ENCODE measurements at places on chromosomes 2 and 18. TPM values are rescaled to one million over a fixed set of nuclear protein-coding genes. Genes with fewer than 3 reads are reported as not detected.

DNA sequence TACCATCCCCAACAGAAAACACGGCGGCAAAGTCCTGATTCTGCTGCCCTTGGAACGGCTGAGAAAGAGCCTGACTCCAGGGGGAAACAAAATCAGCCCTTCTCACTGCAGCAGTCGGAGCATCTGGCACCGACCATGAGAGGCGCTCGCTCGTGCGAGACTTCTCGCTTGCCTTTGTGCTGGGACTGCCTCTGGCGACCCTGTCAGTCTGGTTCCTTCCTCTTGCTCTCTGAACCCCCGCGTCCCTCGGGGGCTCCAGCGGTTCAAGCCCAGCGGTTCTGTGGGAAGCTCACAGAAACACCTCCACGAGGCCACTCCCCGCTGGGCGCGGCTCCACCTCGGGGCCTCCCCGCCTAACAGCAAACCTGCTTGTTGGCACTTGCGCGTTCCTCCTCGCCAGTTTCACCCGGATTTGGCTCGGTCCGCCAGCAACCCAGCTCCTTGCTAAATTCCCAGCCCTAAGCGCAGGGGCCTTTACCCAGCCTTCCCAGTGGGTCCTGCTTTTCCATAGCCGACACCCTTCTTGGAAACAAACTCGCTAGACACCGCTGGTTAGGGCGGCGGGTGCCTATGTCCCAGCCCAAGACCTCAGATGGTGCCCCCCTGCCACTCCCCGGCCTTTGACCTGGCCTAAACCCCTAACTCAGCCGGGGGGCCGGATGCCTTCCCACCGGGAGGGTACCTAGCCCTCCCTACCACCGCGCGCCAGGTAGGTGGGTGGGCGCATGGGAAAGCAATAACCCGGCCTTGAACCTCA lies 2.2 kb downstream of the RND3 start:
- no peak overlapping the region for H3K4me3 ChIP-seq
- no peaks in the 10 kb centered on the region for H3K36me3 ChIP-seq
- H3K27me3 ChIP-seq, result peaks cover 29% of the 10 kb centered on the region
- peaks cover 8% of the 10 kb centered on the region for H3K4me1 ChIP-seq
- no peak for DNase-seq
- no peak overlapping the region for H3K27ac ChIP-seq

The CCT4 gene
- polyA plus RNA-seq, result 153 TPM

GRCh38 chr2:144914113-144914512 lies 394.2 kb upstream of the ZEB2 start:
- H3K36me3 ChIP-seq, result no peaks in the 10 kb centered on the region
- no peak overlapping the region for H3K4me3 ChIP-seq
- no peak overlapping the region for H3K27ac ChIP-seq
- H3K27me3 ChIP-seq, result no peaks in the 10 kb centered on the region
- no peak for DNase-seq

DNA sequence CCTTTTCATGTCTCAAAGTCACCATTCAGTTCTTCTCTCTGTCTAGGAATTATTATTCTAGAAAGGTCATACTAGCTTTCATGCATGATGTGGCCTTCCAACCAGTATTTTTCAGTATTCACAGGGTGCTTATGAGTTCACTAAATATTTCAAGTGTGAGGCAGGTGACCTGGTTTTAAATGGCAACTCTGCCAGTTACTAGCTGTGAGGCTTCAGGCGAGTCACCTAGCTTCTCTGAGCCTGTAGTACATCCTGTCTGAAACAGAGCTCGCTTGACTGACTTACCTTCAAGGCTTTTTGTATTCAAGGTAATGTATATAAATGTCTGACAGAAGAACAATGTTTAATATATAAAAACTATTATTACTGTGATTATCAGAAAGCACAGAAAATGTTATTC lies 19.4 kb upstream of the ACVR1 start:
- H3K27ac ChIP-seq, result no peak overlapping the region
- H3K27me3 ChIP-seq, result no peaks in the 10 kb centered on the region
- H3K4me3 ChIP-seq, result no peak overlapping the region
- H3K36me3 ChIP-seq, result no peaks in the 10 kb centered on the region

DNA sequence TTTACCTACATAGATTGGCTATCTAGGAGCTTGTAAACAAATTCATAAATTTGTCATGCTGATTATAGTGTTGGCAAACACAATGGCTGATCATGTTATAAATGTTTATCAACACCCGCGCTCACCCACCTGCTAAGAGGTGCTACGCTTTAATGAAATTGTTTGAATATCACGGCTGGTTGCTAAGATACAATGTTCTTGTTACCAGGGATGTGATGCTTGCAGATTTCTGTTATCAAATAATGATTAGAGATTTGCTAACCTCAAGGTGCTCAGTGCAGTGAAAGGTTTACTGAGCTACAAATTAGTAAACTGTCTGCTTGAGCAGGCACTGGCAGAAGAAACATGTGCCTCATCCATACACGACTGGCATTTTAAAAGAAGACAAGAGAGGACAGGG lies 160.0 kb upstream of the ZEB2 start:
- no peak overlapping the region for H3K4me3 ChIP-seq
- H3K27me3 ChIP-seq, result no peaks in the 10 kb centered on the region
- no peaks in the 10 kb centered on the region for H3K36me3 ChIP-seq
- no peaks in the 10 kb centered on the region for H3K4me1 ChIP-seq

The RAD51AP2 gene
- not detected for polyA plus RNA-seq

DNA sequence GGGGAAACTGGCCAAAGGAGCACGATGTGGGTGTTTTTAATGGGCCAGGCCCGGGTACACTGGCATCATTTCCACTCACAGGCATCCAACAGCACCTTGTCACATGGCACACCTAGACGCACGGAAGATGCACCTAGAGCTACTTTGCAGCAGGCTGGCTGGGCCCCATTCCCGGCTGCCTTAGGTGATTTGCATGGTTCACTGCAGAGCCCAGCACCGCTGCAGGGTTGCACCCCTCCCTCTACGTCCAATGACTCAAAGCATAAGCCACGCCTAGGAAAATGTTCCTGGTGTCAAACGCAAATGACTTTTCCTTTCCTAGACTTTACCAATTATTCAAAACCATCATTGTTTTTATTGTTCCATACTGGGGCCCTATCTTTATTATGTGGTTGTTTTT lies 222.9 kb downstream of the EIPR1 start:
- H3K4me3 ChIP-seq, result no peak overlapping the region
- H3K27me3 ChIP-seq, result no peaks in the 10 kb centered on the region

GRCh38 chr2:115606350-115606749 lies 1163.9 kb downstream of the DPP10 start:
- no peak overlapping the region for H3K4me3 ChIP-seq
- H3K4me1 ChIP-seq, result no peaks in the 10 kb centered on the region
- no peaks in the 10 kb centered on the region for H3K27me3 ChIP-seq
- no peak for DNase-seq
- H3K36me3 ChIP-seq, result no peaks in the 10 kb centered on the region

The XDH gene
- polyA plus RNA-seq, result not detected

The GALNT13 gene
- polyA plus RNA-seq, result not detected

DNA sequence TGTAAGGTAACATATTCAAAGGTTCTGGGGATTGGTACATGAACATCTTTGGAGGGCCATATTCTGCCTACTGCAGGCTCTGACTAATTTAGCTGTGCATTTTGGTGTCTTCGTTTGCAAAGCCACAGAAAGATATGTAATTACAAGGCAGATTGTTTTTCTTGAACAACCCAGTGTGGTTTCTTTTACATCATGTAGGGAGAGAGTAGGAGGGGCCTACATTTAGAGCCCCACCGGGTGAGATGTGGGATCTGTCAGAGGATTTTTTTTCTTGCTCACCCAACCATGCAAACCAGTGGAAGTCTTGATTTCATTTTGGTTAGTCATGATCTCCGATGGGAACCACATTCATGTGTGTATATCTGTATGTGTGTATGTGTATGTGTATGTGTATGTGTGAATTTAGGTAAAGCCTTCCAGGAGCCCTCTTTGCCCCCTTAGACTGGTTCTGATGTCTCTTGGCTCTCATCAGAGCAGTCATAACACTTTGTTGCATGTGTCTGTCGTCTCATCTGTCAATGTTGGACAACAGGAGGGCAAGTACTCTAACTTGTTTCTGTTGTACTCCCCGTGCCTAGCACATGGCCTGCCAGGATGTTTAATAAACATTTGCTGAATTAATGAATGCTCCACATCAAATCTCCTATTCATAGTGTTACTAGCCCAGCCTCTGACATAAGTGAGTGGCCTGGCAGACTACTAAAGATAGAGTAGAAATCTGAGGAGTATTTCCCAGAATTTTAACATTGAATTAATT lies 239.9 kb downstream of the MTX2 start:
- peaks cover 5% of the 10 kb centered on the region for H3K27me3 ChIP-seq
- DNase-seq, result no peak
- no peaks in the 10 kb centered on the region for H3K36me3 ChIP-seq
- no peak overlapping the region for H3K27ac ChIP-seq
- no peaks in the 10 kb centered on the region for H3K4me1 ChIP-seq
- H3K4me3 ChIP-seq, result no peak overlapping the region

DNA sequence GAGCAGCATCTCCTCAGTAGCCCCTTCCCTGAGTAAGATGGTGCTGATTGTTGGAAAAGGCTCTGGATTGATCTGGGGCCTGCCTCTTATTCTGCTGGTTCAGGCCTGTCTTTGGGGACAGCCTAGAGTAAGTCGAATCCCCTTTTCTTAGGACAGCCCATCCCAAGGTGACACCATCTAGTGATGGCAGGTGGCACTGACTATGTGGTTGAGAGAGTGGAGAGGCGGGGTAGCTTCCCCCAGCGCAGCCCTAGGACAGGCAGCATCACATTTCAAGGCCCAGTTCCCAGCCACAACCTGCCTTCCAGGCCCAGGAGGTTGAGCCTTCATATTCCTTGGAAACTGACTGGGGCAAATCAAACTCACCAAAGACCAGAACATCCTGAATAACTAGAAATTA lies 69.1 kb upstream of the B3GNT7 start:
- DNase-seq, result no peak
- no peak overlapping the region for H3K4me3 ChIP-seq
- H3K27me3 ChIP-seq, result peaks cover 11% of the 10 kb centered on the region
- peaks cover 5% of the 10 kb centered on the region for H3K4me1 ChIP-seq
- H3K36me3 ChIP-seq, result no peaks in the 10 kb centered on the region

DNA sequence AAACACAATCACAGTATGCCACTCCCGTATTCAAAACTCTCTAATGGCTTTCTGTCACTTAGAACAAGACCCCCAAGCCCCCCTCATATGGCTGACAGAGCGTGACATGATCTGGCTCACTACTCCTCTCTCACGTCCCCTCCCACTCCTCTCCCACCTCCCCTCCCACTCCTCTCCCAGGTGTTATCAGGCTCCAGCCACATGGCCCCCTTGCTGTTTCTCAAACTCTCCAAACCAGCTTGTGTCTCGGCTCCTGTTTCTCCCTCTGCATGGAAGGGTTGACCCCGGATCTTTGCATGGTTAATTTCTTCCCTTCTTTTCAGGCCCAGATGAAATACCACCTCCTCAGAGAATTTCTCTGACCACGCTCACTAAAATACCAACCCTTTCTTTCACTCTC lies 180.8 kb downstream of the SLC8A1 start:
- no peak overlapping the region for H3K27ac ChIP-seq
- H3K4me1 ChIP-seq, result no peaks in the 10 kb centered on the region
- H3K36me3 ChIP-seq, result no peaks in the 10 kb centered on the region
- H3K4me3 ChIP-seq, result no peak overlapping the region
- DNase-seq, result no peak

The SRD5A2 gene
- polyA plus RNA-seq, result not detected

- peaks cover 43% of the 10 kb centered on the region for H3K4me1 ChIP-seq
- peaks cover 2% of the 10 kb centered on the region for H3K36me3 ChIP-seq
- H3K4me3 ChIP-seq, result peak overlapping the region; percentile 95
- no peak for DNase-seq
These were observed 907 bp upstream of the SUCLG1 start for GRCh38 chr2:84459944-84460429.

The SERTAD2 gene
- polyA plus RNA-seq, result 6.1 TPM

The DTNB gene
- polyA plus RNA-seq, result 18.4 TPM

The CFAP53 gene
- polyA plus RNA-seq, result not detected

The EIF5B gene
- polyA plus RNA-seq, result 5.9 TPM

- H3K4me3 ChIP-seq, result no peak overlapping the region
- no peaks in the 10 kb centered on the region for H3K4me1 ChIP-seq
- no peaks in the 10 kb centered on the region for H3K27me3 ChIP-seq
- H3K27ac ChIP-seq, result no peak overlapping the region
These were observed 407.1 kb upstream of the SOX11 start for GRCh38 chr2:5285061-5285460.
